Adipocyte (in vitro differentiated cells): ENCODE measurements at places on chromosomes 5 and 9.
A peak's percentile ranks its signal among the peaks of the same experiment; 100 is the strongest.

DNA sequence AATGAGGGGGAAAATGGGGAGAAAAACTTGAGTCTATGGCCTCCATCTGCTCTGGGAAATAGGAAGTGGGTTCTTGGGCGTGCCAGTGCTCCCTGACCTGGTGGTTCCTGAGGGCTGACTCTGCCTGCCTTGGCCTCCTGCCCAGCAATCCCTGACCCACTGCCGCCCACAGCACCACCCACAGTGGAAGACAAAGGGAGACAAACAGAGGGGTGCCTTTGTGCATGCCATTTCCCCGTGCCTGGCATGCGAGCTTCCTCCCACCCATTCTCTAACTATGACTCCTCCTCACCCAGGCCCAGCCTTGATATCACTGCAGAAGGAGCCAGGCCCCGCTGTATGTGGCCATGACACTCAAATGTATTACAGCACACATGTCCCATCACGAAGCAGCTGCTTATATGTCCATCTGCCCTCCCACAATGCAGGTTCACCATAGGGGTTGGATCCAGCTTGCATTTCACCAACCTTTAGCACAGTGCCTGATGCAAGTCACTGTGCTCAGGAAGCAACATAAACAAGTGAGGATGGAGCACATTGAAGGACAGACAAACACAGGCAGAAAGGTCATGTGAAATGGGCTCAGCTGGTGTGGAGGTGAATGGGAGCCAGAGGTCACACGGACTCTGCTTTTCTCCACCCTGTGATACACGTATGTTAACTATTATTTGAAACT lies 84.4 kb downstream of the ADRB2 start:
- peak; percentile 54 for DNase-seq

DNA sequence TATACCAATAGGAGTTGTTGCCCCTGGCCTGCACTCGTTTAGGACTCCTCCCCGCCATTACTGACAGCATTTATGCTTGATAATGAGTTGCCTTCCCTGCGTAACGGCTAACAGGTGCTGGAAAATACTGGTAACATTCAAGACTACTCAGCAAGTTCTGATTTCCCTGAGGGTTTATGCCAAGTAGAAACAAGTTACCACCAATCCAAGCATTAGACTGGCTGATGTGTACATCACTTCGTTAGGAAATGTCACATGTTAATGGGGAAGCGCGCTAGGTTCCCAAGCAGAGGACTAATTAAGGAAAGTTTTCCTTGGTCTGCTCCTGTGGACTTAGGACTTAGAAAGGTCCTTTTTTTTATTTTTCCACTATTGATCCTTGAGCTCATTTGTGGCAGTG lies 302.1 kb downstream of the EFNA5 start:
- no peak for DNase-seq

- no peak for DNase-seq
Measured at GRCh38 chr5:73067213-73067612, 53.2 kb upstream of the TMEM171 start.

DNA sequence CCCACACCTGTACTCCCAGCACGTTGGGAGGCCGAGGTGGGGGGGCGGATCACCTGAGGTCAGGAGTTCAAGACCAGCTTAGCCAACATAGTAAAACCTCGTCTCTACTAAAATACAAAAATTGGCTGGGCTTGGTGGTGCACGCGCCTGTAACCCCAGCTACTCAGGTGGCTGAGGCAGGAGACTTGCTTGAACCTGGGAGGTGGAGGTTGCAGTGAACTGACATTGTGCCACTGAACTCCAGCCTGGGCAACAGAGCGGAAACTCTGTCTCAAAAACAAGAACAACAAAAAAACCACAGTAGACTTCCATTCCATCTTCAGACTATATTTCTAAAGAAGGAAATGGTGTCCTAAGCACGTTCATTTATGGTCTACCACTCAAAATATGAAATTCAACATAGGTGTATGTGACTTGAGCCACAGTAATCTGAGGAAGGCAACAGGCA lies 14.2 kb upstream of the SERINC5 start:
- no peak for DNase-seq

DNA sequence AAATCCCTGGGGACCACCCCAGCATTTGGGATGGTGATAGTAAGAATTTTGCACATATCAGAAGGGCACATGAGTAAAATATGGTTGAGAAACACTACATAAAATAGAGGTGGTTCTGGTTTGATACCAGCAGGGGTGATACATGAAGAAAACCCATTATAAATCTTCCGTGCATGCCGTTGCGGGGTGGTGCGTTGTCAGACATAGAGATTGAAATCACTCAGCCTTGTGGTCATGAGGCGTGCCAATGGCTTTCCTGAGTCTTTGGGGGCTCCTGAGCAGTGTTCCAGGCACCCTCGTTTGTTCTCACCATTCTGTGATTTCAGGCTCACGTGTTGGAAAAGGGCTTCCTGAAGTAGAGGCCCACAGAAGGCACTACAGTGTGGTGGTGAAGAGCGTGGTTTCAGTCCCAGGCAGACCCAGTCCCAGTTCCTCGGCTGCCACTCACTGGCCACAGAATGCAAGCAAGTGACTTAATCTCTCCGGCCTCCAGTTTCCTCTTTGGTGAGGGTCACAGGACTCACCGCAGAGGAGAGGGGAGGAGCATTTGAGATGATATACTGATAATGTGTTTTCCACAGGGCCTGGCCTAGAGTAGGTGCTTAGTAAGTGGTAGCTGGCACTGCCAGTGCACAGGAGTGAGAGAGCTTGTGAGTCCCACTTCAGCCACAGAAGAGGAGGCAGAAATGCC lies 20.5 kb upstream of the GLRX start:
- peak; percentile 11 for DNase-seq

DNA sequence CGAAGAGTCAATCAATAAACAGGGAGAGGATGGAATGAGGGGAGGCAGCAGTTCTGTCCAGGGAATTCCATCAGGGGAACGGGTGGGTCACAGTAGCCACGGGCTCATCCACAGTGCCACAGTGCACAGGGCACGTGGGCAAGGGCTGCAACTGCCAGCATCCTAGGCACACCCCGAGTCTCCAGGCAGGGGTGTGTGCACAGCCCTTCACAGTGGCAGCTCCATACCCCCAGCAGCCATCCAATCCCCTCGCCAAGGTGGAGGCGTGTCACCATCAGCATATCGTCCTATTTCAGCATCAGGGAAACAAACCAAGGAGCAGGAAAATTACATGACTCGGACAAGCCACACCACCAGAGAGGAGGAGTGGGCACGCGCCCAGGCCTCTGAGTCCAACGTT lies 133.6 kb downstream of the ADAMTS2 start:
- no peak for DNase-seq

DNA sequence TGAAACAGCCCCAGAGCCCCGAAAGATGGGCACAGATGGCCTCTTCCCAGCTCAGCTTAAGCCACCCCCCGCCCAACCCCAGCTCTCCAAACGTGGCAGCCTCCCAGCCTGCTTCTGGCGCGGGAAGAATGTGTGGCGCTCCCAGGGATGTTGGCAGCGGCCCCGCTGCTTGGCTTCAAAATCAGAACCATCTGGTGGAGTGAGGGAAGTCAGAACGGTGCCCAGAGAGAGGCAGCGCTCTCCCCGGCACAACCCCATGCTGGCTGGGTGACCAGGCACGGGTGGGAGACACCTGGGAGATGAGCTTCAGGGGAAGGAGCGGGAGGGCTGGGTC lies 72.7 kb upstream of the ORM1 start:
- DNase-seq: peak; percentile 99

GRCh38 chr5:112940670-112941069 lies 18.6 kb upstream of the REEP5 start:
- no peak for DNase-seq

GRCh38 chr5:71701407-71701806 lies 17.7 kb upstream of the CARTPT start:
- DNase-seq: no peak

GRCh38 chr5:145307866-145308382 lies 527.2 kb downstream of the PRELID2 start:
- DNase-seq: no peak

- no peak for DNase-seq
Measured at GRCh38 chr9:84393266-84393950, 52.9 kb upstream of the SLC28A3 start.

- no peak for DNase-seq
Measured at GRCh38 chr9:130627051-130627450, 37.3 kb upstream of the PRDM12 start.

GRCh38 chr9:136060671-136061371 lies 34.3 kb downstream of the NACC2 start:
- no peak for DNase-seq

DNA sequence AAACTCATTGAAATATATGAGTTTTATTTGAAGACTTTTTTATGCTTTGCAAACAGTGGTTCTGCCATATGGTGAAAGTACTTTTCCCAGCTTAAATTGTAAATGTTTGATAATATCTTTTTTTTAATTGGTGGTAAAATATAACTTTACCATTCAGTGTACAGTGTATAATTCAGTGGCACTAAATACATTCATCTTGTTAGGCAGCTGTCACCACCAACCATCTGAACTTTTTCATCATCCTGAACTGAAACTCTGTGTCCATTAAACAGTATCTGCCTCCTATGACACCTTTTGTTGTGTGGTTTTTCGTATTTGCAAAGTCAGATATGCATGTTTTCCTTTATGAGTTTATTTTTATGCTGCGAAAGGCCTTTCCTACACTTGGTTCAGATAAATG lies 45.1 kb downstream of the FBXO38 start:
- DNase-seq: no peak

DNA sequence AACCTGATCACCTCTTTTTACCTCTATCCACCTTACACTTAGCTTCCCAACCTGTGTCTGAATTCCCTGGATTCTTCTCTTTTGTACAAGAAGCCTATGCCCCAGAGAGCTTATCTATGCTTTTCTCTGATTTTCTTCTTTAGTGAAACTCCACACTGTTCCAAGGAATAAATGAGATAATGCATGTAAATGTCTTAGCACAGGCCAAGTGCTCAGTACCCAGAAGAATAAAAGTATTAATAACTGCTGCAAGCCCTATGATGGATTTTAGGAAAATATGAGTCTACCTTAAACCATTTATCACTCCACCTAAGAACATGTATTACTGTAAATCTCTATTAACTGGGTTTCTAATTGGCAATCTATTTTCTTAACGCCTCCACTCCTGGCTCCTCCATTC lies 168.5 kb upstream of the TNC start:
- DNase-seq: no peak

GRCh38 chr5:43839218-43839617 lies 236.2 kb downstream of the NNT start:
- peak; percentile 46 for DNase-seq

GRCh38 chr9:129549139-129549538 lies 71.8 kb downstream of the C9orf50 start:
- no peak for DNase-seq

GRCh38 chr9:81424431-81424830 lies 264.9 kb downstream of the TLE1 start:
- DNase-seq: no peak

- DNase-seq: no peak
Measured at GRCh38 chr5:171857489-171857876, 71.9 kb downstream of the SMIM23 start.

DNA sequence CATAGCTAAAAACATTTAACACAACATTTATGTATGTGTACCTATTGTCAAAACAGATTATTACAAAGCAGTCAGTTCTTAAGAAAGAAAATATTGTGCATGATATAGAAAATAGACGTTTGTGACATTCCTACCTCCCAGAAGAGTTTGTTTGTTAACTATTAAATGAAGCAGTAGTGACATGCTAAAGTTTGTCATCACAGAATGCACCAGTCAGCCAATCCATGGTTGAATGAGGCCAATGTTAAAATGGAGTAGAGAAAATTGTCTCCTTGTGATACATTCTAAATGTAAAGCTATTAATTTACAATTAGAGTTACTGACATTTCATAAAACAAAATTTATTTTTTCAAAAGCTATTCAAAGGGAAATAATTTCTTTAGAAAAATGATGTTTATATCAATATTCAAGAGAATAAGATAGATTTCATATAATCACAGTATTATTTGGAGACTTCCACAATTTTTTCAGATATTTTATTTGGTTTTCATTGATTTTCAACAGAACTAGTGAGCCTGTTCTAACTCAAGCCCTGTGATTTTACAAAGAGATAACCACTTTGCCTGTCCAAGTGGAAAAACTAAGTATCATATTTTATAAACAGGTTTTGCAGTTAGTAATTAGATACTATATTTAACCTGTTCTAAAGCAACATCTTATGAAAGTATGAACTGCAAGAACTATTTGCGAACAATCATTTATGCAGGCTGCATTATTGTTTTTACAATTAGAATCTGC lies 176.8 kb downstream of the ISL1 start:
- no peak for DNase-seq

- DNase-seq: peak; percentile 72
Measured at GRCh38 chr5:38666668-38667498, 110.4 kb upstream of the LIFR start.

- DNase-seq: no peak
Measured at GRCh38 chr5:87877495-87877894, 391.1 kb downstream of the TMEM161B start.

DNA sequence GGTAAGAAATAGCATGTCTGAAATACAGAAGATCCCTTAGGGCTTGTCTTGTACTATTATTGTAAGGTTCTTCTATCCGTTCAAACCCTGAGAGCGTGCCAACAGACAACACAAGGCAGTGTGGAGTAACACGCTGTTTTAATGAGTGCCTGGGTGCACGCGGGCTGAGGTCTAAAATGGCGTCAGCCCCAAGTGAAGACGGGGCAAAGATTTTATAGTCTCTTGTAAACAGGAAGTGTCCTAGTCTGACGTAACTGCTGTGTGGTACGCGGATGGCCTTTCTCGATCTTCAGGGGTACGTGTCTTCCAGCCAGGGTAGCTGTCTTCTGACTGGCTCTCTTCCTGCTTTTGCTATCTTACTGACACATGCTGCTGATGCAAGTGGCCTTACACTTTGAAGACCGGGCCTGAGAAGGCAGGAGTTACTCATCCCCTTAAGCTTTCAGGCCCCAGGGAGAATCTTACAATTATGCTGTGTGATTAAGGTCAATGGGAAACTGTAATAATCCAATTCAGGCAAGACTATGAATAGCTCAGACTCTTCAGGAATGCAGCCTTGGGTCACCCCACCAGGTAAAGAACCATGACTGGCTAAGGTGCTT lies 1812.0 kb upstream of the CDH9 start:
- DNase-seq: no peak

- peak; percentile 82 for DNase-seq
Measured at GRCh38 chr9:133855802-133856521, 117.8 kb upstream of the SARDH start.

GRCh38 chr5:179255527-179256327 lies 89.5 kb downstream of the ADAMTS2 start:
- DNase-seq: no peak

- DNase-seq: no peak
Measured at GRCh38 chr9:106478727-106479126, 384.2 kb upstream of the ZNF462 start.

GRCh38 chr5:164627021-164627420 lies 1121.6 kb downstream of the MAT2B start:
- DNase-seq: peak; percentile 51

DNA sequence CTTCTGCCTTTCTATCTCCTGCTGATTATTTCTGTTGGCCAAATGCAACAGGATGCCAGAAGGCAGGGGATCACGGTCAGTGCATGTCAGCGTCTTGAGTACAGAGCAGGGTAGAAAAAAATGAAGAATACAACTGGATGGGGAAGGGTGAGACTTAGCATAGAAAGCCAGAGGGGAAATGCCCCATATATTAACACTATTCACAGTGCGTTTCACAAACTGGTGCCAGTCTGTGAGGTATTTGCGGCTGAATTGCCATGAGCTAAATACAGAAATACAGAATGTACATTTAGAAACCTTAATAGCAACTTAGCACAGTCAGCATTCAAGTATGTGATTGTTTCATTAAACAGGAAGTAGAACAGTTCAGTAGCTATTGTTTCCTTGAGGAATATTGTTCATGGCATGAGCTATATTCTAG lies 31.0 kb upstream of the SLC1A3 start:
- peak; percentile 10 for DNase-seq

GRCh38 chr9:27572566-27572917 lies 739 bp downstream of the C9orf72 start:
- no peak for DNase-seq
